ENCODE measurements at places on chromosomes 7 and 10. TPM values are rescaled to one million over a fixed set of nuclear protein-coding genes. Genes with fewer than 3 reads are reported as not detected.
A peak's percentile ranks its signal among the peaks of the same experiment; 100 is the strongest.

SLC25A13 gene
- total RNA-seq = 33.5 TPM

DNA sequence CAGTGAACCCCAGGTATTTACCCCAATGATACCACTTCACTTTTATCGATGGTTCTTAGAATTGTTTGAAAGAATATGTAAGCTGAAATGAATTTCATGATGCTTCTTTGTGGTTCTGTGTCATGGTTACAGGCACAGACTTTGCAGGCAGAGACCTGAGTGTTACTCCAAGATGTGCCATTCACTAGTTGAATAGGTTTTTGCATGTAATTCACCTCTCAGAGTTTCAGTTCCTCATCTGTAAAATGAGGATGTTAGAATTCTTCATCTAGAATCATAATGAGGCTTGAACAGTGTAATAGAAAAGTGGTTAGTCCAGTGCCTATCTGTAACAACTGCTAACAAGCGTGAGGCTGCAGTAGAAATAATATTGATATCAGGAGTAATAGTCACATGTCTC is 54.6 kb downstream of the VSTM2A start:
- no peak for DNase-seq

AKR1C3 gene
- total RNA-seq = 48.1 TPM

GHRHR gene
- 1.2 TPM for total RNA-seq

ZNF736 gene
- total RNA-seq = 22.1 TPM

LAMTOR4 gene
- total RNA-seq = 114 TPM

GRCh38 chr7:22488643-22489462 is 11.1 kb downstream of the STEAP1B start:
- peak; percentile 82 for DNase-seq

- no peak for DNase-seq
These were observed 79.2 kb downstream of the CAMK1D start for GRCh38 chr10:12428447-12429135.

ICA1 gene
- 27.0 TPM for total RNA-seq

DENND2A gene
- 37.6 TPM for total RNA-seq

TWIST1 gene
- total RNA-seq = 14.7 TPM

- no peak for DNase-seq
These were observed 71.7 kb downstream of the TNS3 start for GRCh38 chr7:47510192-47510591.

CLRN3 gene
- total RNA-seq = not detected

SGMS1 gene
- total RNA-seq = 54.7 TPM

TBX20 gene
- total RNA-seq = not detected

DNA sequence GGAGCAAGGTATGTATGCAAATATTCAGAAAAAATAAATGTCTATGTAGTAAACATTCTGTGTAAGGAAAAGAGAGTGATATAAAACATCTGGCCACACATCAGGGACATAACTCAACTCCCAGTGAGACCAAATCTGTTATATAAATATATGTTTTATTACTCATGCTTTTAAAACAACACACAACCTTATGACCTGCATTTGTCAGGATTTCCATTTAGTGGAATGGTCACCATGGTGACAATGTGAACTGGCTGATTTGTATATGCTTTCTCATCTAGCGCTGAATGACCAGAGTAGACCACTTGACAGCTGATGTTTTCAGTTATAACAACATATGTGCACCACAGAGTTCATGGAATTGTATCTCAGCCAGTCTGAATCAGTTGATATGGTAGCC is 551.7 kb downstream of the HTR7 start:
- DNase-seq = no peak

GRCh38 chr10:2334575-2334974 is 597.2 kb upstream of the ADARB2 start:
- DNase-seq = no peak

CPA4 gene
- total RNA-seq = 2.3 TPM

DNA sequence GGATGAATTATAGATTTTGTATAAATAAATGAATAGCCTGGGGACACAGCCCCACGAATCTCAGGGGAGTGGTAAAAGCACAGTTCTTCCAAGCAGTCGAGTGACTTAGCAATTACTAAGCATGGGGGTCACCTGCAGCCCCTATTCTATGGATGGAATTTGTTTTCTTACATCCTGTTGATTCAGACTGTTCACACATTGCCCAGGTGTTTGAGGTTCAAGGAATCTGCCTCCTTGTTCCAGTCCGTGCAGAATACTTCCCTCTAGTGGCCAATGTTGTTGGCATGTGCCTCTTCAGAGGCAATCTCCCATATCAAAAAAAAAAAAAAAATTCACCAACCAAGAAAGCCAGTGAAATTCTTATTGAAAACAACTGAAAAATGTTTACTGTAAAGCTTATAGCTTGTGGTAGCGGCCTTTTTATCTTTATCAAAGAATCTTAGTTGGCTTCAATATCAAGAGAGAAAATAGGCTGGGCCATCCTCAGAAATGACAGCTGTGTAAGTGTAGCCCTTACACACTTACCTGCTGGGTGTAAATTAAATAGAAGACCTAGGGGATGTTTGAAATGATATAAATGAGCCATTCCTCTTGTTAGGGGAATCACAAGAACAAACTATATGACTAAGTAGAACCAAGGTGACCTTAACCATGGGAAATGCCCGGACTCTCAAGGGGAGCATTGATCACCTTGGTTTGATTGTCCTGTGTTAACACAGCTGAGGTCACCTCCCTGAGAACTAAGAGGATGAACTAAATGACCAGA is 7.8 kb downstream of the LIPM start:
- no peak for DNase-seq

- DNase-seq = no peak
These were observed 363.6 kb downstream of the ANKRD30A start for GRCh38 chr10:37488792-37489657.

DNA sequence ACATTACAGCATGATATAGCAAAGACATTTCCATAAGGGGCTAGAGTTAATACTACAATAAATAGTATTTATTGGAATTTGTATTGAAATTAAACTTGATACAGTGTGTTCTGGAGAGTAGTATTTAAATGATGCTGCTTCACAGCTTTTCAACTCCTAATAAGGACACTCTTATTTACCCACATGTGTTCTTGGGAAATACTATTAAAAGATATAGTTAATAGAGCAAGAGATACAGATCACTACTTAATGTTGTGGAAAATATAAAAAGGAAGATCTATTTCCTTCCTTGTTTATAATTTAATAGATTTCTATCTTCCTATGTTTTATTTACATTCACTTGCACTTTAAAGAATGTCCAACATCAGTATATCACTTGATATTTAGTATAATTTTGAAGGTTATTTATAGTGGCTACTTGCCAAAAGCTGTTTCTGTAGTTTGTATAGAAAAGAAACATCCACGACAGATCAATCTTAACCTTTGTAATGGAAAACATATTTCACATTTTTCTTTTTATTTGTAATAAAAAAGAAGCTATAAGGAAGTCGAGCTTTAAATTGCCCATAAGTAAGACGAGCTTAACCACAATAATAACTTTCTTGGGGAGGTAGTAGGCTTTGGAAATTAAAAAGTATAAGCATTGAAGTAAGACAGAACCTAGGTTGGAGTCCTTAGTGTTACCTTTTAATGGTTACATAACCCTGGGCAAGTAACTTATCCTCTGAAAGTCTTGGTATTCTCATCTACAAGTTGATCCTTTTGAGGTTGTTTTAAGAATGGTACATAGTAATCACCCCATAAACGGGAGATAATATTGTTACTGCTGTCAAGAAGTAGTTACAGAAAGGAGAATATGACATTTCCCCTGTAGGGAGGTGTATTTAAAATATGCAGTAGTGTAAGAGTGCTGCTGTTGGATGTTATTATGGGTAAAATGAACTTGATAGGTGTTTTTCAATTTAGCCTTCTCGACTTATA is 32.8 kb downstream of the CPED1 start:
- DNase-seq = no peak

DNA sequence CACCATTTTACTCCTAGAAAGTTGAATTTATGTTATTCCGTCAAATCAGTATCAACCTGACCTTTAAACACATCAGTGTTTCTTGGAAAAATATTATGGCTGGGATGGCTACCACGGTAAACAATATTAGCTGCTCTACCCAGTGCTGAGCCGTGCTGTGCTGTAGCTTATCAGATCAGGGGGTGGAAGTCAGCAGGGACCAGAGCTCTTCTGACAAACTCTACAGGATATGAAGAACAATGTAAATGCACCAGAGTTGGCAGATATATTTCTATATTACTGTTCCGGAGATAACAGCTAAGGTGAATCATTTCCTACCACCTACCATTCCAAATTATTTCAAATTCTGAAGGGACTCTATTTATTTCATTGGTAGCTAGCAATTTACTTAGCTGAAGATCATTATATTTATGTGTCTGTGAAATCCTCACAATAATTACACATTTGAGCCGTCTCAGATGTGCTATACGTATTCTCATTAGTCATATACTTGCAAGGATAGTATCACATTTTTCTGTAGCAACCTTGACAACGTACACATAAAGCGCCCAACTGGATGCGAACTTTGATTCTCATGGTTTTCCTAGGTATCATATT is 76.5 kb downstream of the TEX36 start:
- DNase-seq = no peak

GRCh38 chr7:6536262-6537260 is 14.7 kb downstream of the GRID2IP start:
- DNase-seq = no peak

CAV1 gene
- 353 TPM for total RNA-seq

- DNase-seq = no peak
These were observed 438.0 kb upstream of the NFE2L3 start for GRCh38 chr7:25714013-25714412.

GRCh38 chr7:7681936-7682329 is 36.5 kb downstream of the RPA3 start:
- DNase-seq = no peak

DNA sequence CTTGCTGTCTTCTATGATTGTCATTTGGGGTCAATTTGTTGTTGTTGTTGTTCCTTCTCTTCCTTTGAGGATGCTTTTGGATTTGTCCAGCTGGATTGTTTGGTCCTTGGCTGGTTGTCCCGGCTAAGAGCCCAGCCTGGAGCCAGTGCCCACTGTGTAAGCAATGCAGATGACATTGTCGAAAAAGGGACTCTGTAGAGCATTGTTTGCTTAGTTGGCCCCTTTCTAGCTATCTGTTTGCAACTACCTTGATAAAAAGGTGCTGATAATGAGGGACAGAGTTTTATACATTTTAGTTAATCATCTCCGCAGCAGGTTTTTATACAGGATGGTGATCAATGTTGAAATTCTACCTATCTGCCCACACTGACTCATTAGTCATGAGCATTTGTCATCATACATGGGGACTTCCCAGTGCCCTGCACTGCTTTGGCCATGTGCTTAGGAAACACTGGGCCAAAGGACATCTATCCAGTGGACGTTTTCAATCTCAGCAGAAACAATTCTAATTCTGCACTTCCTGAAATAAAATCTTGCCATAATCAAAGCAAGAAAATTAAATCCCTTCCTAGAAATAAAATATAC is 311.9 kb downstream of the GRM8 start:
- DNase-seq = no peak

GRCh38 chr10:104351061-104351702 is 2.5 kb upstream of the CFAP58 start:
- DNase-seq = no peak

DNA sequence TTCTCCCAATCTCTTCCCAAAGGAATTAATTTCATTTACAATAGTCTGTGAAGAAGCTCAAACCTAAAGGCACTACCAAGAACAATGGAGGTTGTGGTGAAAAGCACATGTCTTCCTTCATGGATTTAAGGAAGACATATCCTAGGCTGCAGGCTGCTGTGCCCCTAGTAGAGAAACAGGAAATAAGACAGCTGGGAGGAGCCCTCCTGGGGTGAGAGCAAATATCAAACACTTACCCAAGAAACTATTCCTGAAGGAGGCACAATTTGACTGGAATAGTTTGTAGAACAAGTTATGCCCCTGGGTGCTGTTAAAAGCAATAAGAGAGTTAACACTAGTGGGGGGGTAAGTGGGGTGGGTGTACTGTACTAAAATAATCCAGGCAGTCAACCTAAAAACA is 30.1 kb downstream of the PDZD8 start:
- DNase-seq = no peak

ADARB2 gene
- 1.9 TPM for total RNA-seq

PLCE1 gene
- total RNA-seq = 16.9 TPM

TYSND1 gene
- total RNA-seq = 10.6 TPM

DNA sequence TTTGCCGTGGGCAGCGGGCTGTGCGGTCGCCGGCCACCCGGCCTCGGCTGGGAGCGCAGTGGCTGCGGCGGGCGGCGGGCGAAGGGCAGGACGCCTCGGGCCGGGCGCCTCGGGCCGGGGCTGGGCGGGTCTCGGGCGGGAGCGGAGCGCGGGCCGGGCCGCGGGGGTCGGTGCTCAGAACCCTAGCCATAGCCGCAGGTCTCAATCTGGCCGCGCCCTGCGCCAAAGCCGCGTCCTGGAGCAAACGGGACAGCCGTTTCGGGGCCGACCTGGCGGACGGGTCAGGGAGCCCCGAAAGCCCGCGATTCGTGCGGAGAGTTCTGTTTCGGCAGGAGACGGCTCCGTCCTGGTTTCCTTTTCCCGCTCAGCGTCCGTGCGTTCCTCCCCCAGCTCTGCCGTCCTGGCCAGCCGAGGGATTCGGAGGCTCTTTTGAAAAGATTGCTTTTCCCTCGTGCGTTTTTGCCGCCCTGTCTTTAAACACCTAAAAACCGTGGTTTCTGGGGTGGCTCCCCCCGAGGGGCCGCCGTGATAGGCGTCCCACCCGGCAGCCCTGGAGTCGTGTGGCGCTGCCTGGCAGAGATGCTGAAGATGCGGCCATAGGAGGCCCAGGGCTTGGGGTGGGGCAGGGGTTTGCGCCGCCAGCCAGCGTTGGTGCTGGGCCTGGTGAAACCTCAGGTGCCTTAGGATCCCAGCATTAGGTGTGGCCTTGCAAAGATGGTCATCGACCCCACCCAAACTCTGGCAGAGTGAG is 727 bp downstream of the RET start:
- DNase-seq = no peak

SPDYE1 gene
- total RNA-seq = not detected

DNA sequence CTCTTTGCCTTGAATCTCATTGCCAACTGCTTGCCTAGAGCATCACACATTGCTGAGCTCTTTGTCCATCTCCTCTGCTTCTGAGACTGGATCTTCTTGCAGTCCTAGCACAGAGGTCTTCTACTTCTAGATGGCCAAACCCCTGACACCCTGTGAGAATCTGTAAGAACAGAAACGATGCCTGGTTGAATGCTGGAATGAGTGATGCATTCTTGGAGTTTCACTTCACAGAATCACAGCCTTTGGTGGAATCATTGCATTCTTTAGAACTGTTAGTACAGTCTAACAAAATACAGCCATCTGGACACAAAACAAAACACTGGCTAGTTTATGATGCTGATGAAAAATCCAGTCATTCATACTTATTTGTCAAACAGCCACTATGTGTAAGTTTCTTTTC is 141.7 kb upstream of the ITGB1 start:
- no peak for DNase-seq

Measured in sciatic nerve (tissue), 2 donors.